ENCODE measurements at places on chromosomes 7 and 10.

- no peak for DNase-seq
Observed at GRCh38 chr7:50431722-50432305, 18.3 kb downstream of the FIGNL1 start.

GRCh38 chr7:116316838-116317628 lies 106.7 kb downstream of the TES start:
- peak; percentile 99 for DNase-seq

DNA sequence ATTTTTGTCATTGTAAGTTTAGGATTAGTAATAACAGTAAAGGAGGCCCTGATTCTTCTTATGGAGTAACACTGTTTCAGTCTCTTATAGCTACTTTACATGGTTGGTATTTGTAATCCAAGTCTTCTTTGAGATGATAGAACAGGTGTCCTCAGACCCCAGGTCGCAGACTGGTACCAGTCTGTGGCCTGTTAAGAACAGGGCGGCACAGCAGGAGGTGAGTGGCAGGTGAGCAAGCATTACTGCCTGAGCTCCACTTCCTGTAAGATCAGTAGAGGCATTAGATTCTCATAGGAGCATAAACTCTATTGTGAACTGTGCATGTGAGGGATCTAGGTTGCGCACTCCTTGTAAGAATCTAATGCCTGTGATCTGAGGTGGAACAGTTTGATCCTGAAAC lies 77.3 kb downstream of the STK31 start:
- no peak for DNase-seq

- no peak for DNase-seq
Observed at GRCh38 chr10:74035303-74035702, 37.4 kb downstream of the VCL start.

DNA sequence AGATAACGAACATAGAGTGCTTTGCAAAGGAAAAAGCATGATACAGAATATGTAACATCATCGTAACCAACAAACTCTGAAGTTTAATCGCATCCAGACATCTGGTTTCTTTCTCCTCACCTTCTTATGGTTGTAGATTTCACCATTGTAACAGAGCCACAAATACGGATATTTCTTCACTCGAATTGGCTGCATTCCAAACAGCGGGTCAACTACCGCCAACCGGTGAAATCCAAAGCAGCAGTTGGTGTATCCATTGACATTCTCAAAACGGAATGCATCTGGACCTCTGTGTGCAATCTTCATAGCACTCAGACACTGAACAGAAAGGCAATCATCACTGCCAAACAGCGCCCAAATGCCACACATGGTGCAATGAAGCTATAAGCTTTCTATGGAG lies 3.4 kb downstream of the ASNS start:
- DNase-seq, result no peak

GRCh38 chr7:27992755-27993493 lies 187.7 kb downstream of the JAZF1 start:
- no peak for DNase-seq

- DNase-seq, result no peak
Observed at GRCh38 chr7:7765422-7765821, 47.0 kb upstream of the RPA3 start.

GRCh38 chr7:103762877-103763276 lies 226.6 kb downstream of the RELN start:
- no peak for DNase-seq

GRCh38 chr7:39399986-39400385 lies 166.2 kb upstream of the YAE1 start:
- DNase-seq, result no peak

DNA sequence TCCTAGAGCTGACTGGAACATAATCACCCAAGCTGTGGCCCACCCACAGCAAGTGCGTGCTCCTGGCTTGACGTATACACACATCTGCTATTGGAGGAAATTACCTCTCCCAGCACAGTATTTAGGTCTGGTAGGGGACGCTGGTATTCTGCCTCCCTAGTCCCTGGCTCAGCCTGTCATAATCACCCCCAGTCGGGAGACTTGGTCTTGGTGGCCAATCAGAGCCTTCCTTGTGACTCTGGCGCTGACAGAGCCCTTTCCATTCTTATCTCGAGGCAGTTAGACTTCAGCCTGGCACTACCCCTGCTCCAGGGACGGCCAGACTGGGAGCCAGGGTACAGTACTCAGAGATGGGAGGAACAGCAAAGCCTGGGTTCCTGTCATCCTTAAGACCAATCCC lies 14.3 kb upstream of the PRKAG2 start:
- DNase-seq, result no peak

GRCh38 chr7:87173471-87173870 lies 21.2 kb downstream of the DMTF1 start:
- DNase-seq, result peak; percentile 67

GRCh38 chr10:2202401-2202800 lies 465.1 kb upstream of the ADARB2 start:
- DNase-seq, result no peak

DNA sequence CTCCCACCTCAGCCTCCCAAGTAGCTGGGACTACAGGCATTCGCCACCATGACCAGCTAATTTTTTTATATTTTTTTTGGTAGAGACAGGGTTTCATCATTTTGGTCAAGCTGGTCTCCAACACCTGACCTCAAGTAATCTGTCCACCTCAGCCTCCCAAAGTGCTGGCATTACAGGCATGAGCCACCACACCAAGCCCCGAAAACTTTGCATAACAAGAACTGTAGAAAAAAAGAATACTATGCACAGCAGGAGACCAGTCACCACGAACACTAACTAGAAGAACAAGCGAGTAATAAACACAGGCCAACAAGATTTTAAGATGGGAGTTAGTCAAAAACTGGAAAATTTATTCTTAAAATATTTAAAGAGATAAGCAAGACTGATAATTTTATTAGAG lies 447.0 kb downstream of the ETV1 start:
- DNase-seq, result no peak

GRCh38 chr7:38656968-38657367 lies 25.8 kb upstream of the AMPH start:
- DNase-seq, result no peak

All from amniotic epithelial cell (primary cell).